WTC11 (cell line): ENCODE measurements at places on chromosomes 12 and 14. TPM values are rescaled to one million over a fixed set of nuclear protein-coding genes. Genes with fewer than 3 reads are reported as not detected.

Gene ATL1
- total RNA-seq, result 3.4 to 3.7 TPM (median 3.5 TPM) in 3 replicates

Gene ALG10B
- total RNA-seq, result 2.8 to 3.5 TPM (median 3.3 TPM) in 3 replicates

Gene LHX5
- 1.5 to 3.0 TPM (median 1.6 TPM) in 3 replicates for total RNA-seq

Gene KRT74
- not detected in 3 replicates for total RNA-seq

Gene GPRC5A
- total RNA-seq, result 1.1 to 1.3 TPM (median 1.3 TPM) in 3 replicates

Gene TMEM52B
- not detected in 3 replicates for total RNA-seq

Gene CCDC196
- not detected in 3 replicates for total RNA-seq

Gene PMEL
- 72.2 to 86.5 TPM (median 79.3 TPM) in 3 replicates for total RNA-seq

Gene NPAS3
- total RNA-seq, result 1.8 to 3.2 TPM (median 1.8 TPM) in 3 replicates

Gene B4GALNT3
- total RNA-seq, result 19.0 to 22.0 TPM (median 20.9 TPM) in 3 replicates

Gene TMEM260
- 17.9 to 22.5 TPM (median 20.4 TPM) in 3 replicates for total RNA-seq

Gene AQP5
- 2.7 to 2.9 TPM (median 2.8 TPM) in 3 replicates for total RNA-seq

Gene AJUBA
- total RNA-seq, result 28.8 to 35.8 TPM (median 33.8 TPM) in 3 replicates

Gene KRT5
- not detected in 3 replicates for total RNA-seq

Gene STYK1
- 1.6 to 1.9 TPM (median 1.6 TPM) in 3 replicates for total RNA-seq

Gene CPNE6
- not detected in 3 replicates for total RNA-seq

Gene CHST11
- total RNA-seq, result 20.4 to 24.2 TPM (median 23.2 TPM) in 3 replicates

Gene SLCO1B1
- 0.25 to 0.52 TPM (median 0.37 TPM) in 3 replicates for total RNA-seq

Gene APOLD1
- 0.44 to 1.1 TPM (median 0.62 TPM) in 3 replicates for total RNA-seq

Gene DEGS2
- 0.53 to 1.6 TPM (median 0.55 TPM) in 3 replicates for total RNA-seq

Gene INSM2
- 0.07 TPM in 1 of 3 replicates, not detected in the others for total RNA-seq

Gene B4GALNT1
- total RNA-seq, result 0.46 to 1.2 TPM (median 1.2 TPM) in 3 replicates

Gene STAB2
- 0.11 to 0.48 TPM (median 0.16 TPM) in 3 replicates for total RNA-seq

Gene IL22
- not detected in 3 replicates for total RNA-seq

Gene PARPBP
- 18.9 to 20.5 TPM (median 19.2 TPM) in 3 replicates for total RNA-seq

Gene GYS2
- total RNA-seq, result not detected in 3 replicates

Gene APOF
- 0.11 TPM in 1 of 3 replicates, not detected in the others for total RNA-seq

Gene OTX2
- 30.1 to 34.4 TPM (median 32.5 TPM) in 3 replicates for total RNA-seq

Gene NPFF
- total RNA-seq, result 0.57 to 0.80 TPM (median 0.59 TPM) in 3 replicates

Gene RNF212B
- total RNA-seq, result 0.27 to 0.55 TPM (median 0.46 TPM) in 3 replicates

Gene DAO
- 0.17 TPM in 1 of 3 replicates, not detected in the others for total RNA-seq

Gene OR4K5
- total RNA-seq, result not detected in 3 replicates

Gene CNIH1
- 80.7 to 93.9 TPM (median 90.8 TPM) in 3 replicates for total RNA-seq

Gene TBX5
- 0.21 to 0.33 TPM (median 0.21 TPM) in 3 replicates for total RNA-seq

Gene SLC35F4
- not detected in 3 replicates for total RNA-seq

Gene MUCL1
- total RNA-seq, result not detected in 3 replicates

Gene FAR2
- total RNA-seq, result 20.0 to 27.2 TPM (median 25.9 TPM) in 3 replicates

Gene C12orf54
- total RNA-seq, result not detected in 3 replicates

Gene VWF
- total RNA-seq, result 0.48 to 0.98 TPM (median 0.78 TPM) in 3 replicates

Gene CLEC7A
- total RNA-seq, result 0.09 to 0.92 TPM (median 0.48 TPM) in 3 replicates

Gene ART4
- not detected in 3 replicates for total RNA-seq

Gene FBXO33
- total RNA-seq, result 7.8 to 9.6 TPM (median 8.4 TPM) in 3 replicates

Gene ANO2
- 2.8 to 4.0 TPM (median 3.1 TPM) in 3 replicates for total RNA-seq

Gene POU6F1
- 10.2 to 14.5 TPM (median 11.2 TPM) in 3 replicates for total RNA-seq

Gene INHBC
- total RNA-seq, result 0.09 to 0.20 TPM (median 0.16 TPM) in 3 replicates

Gene KRT82
- total RNA-seq, result not detected in 3 replicates

Gene MORN3
- 0.37 to 0.80 TPM (median 0.50 TPM) in 3 replicates for total RNA-seq

Gene HSPB8
- 6.7 to 7.6 TPM (median 7.6 TPM) in 3 replicates for total RNA-seq

Gene TAS2R31
- total RNA-seq, result 1.2 to 2.0 TPM (median 1.9 TPM) in 3 replicates

Gene FSCB
- not detected in 3 replicates for total RNA-seq

Gene PACS2
- 90.7 to 100 TPM (median 98.0 TPM) in 3 replicates for total RNA-seq

Gene SLC7A8
- 200 to 207 TPM (median 201 TPM) in 3 replicates for total RNA-seq

Gene FAM234B
- total RNA-seq, result 25.9 to 28.6 TPM (median 26.2 TPM) in 3 replicates

Gene RNASE1
- 3.4 to 6.2 TPM (median 4.7 TPM) in 3 replicates for total RNA-seq
